ENCODE measurements at places on chromosomes 4 and X.
A peak's percentile ranks its signal among the peaks of the same experiment; 100 is the strongest.

- peak; percentile 5 for DNase-seq
Observed at GRCh38 chr4:86910369-86910768, 18.1 kb upstream of the C4orf36 start.

- DNase-seq, result no peak
Observed at GRCh38 chr4:6893449-6894085, 16.1 kb upstream of the TBC1D14 start.

- no peak for DNase-seq
Observed at GRCh38 chr4:149370002-149370401, 445.6 kb downstream of the IQCM start.

DNA sequence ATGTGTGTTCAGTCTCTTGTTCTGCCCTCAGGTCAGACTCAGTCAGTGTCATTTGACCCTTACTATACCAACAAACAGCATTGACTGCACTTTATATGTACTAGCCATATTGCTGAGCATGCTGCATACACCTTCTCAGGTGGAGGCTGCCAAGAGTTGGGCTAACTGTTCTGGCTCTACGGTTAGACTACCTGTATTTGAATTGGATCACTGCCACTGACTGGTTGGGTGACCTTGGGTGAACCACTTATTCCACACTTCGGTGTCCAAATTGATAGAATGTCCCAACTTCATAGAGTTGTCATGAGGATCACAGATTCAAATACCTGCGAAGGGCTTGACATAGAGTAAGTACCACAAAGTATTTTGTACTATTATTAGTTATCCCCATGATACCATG, 91.2 kb upstream of the GPR50 start:
- DNase-seq, result no peak

- DNase-seq, result peak; percentile 80
Observed at GRCh38 chr4:67779631-67780030, 25.4 kb upstream of the GNRHR start.

DNA sequence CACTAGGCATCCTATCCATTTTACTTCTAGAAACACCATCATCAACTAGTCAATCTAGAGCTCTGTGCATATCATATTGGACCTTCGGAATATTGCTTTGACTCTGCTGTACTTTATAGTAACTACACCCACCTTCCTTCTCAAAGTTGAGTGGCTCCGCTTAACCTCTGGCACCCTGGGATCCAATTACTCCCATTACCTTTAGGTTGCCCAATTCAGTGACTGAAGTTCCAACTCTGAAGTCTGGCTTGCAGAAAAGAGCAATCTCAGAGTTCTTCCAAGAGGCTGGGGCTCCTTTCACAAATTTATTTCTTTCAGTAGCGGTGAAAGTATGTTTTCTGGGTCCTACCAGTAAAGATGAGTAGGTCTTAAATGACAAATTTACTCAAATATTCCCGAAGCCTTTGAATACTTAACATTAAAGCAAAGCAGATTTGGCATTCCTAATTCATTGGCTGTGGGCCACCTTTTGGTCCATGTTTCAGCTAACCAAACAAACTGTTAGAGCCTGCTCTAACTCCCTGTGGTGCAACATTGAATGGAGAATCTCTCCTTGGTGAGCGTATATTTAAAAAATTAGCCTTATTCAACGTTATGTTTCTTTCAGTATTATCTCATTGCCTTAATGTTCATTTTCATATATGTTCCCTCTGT, 1215.8 kb downstream of the RAPGEF2 start:
- DNase-seq, result peak; percentile 78

DNA sequence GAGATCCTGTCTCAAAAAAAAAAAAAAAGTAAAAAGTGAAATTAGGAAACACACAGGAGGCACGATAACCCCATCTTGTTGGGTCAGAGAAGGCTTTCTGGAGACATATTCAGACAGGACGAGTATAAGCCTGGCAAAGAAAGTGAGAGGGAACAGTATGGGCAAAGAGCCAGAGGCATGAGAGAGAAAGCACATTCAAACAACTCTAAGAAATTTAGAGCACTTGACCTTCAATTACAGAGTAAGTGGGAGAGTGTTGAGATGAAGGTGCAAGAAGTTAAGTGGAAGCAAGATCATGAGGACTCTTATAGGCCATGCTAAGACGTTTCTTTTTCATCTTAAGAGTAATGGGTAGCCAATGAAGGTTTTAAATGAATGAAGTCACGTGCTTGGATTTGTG, 70.4 kb downstream of the ELOVL6 start:
- DNase-seq, result no peak

GRCh38 chrX:110056419-110056818, 53.5 kb downstream of the TMEM164 start:
- peak; percentile 72 for DNase-seq

- no peak for DNase-seq
Observed at GRCh38 chr4:4981827-4982226, 37.4 kb downstream of the CYTL1 start.

GRCh38 chr4:165204462-165204830, 2.9 kb upstream of the KLHL2 start:
- DNase-seq, result peak; percentile 16

- DNase-seq, result no peak
Observed at GRCh38 chr4:107804956-107805355, 19.8 kb upstream of the SGMS2 start.

GRCh38 chrX:487836-488235, 101.1 kb upstream of the PPP2R3B start:
- DNase-seq, result no peak

DNA sequence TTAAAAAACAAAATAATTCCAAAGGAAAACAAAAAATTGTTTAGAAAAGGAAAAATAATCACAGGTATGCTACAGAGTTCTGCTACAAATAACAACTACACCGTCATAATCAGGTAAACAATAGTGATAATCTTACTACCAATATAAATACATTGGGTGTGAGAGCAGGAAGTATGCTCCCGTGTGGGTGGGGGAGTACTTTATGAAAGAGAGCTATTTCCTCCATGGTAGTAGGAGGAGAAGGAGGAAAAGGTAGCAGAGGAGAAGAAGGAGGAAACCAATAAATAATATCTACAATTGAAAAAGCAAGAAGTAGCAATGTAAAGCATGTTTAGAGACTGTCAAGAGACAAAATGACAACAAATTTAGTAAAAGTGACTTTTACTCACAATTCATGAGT, 35.1 kb downstream of the TEC start:
- no peak for DNase-seq

- DNase-seq, result no peak
Observed at GRCh38 chrX:1686642-1687041, 71.8 kb downstream of the ASMT start.

DNA sequence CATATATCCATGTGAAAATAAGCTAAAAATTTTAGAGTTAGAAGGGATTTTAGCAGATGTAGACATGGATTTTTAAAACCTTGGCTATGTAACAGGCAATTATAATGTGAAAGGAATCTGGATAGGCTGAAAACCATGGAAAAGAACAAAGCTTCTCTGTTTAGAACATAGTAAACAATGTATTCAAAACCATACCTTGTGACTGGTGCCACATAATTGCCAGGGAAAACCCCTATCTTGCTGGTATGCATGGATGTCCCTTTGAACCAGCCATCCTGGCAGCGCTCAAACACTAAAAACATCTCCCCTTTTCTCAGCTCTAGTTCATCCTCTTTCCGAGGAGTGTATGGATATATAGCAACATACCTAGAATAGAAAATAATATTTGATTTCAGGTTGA, 110.6 kb upstream of the CBR4 start:
- no peak for DNase-seq

- no peak for DNase-seq
Observed at GRCh38 chrX:323721-324628, 5.4 kb upstream of the GTPBP6 start.

- no peak for DNase-seq
Observed at GRCh38 chr4:2932321-2932950, 30.8 kb downstream of the NOP14 start.

DNA sequence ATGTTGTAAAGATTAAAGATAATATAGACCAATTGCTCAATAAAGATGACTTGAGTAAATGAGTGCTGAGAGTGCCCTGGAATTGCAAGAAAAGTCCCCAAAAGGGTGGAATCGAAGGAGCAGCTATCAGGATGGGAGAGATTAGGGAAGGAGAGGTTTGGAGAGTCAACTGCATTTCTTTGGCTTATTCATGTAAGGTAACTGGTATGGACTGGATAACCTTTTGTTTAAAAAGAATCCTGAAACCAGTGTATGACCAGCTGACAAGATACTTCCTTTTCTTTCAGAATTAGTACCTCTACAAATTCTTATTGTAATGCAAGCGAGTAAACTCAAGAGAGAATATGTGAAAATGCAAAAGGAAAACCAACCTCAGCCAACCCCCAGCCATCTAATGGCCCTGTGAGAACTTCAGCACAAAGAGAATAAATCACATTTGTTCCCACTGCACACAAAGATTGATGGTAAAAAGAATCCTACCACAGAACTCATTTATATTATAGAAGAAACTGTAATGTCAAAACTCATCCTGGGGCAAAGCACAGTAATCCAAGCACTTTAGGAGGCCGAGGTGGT, 24.5 kb upstream of the SPP1 start:
- no peak for DNase-seq

DNA sequence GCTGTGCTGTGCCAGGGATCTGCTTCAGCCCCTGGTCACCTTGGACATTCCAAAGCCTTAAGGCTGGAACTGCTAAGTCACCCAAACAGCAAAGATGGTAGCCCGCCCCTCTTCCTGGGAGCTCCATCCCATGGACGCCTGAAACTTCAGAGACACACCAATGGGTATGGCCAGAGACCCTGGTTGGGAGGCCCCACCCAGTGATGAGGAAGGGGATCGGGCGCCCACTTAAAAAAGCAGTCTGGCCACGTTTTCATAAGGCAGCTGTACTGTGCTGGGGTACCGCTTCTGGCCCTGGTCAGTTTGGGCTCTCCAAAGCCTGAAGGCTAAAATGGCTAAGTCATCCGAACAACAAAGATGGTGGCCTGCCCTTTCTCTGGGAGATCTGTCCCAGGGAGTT, 9.4 kb upstream of the TMSB15C start:
- no peak for DNase-seq

DNA sequence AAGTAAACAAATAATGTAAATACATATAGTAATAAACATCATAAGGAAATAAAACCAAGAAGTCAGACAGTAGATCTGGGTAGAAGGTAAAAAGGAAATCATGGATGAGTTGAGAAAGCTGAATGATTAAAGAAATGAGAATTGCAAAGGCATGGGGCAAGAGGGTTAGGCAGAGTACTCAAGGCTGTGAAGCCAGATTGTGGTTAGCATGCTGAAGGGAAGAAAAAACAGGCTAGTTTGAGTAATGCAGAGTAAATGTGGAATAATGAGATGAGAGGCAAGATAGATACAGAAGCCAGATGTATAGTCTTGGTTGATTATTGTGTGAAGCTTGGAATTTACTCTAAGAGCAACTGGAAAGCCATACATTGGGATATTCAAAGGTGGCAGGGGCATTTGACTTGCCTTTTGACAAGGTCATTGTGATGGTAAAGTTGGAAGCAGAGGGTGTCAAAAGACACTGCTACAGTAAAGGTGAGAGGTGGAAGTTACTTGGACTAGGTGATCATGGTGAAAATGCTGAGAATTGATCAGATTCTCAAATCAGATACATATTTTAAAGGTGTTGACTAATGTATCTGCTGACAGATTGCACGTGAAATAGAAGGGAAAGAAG, 307.0 kb downstream of the FSTL5 start:
- no peak for DNase-seq

GRCh38 chrX:86322913-86323312, 174.7 kb downstream of the DACH2 start:
- peak; percentile 5 for DNase-seq

GRCh38 chrX:132467026-132467425, 21.8 kb downstream of the MBNL3 start:
- no peak for DNase-seq

GRCh38 chr4:182271731-182272130, 28.5 kb downstream of the TENM3 start:
- no peak for DNase-seq

GRCh38 chrX:42119076-42119475, 195.7 kb upstream of the CASK start:
- peak; percentile 72 for DNase-seq

DNA sequence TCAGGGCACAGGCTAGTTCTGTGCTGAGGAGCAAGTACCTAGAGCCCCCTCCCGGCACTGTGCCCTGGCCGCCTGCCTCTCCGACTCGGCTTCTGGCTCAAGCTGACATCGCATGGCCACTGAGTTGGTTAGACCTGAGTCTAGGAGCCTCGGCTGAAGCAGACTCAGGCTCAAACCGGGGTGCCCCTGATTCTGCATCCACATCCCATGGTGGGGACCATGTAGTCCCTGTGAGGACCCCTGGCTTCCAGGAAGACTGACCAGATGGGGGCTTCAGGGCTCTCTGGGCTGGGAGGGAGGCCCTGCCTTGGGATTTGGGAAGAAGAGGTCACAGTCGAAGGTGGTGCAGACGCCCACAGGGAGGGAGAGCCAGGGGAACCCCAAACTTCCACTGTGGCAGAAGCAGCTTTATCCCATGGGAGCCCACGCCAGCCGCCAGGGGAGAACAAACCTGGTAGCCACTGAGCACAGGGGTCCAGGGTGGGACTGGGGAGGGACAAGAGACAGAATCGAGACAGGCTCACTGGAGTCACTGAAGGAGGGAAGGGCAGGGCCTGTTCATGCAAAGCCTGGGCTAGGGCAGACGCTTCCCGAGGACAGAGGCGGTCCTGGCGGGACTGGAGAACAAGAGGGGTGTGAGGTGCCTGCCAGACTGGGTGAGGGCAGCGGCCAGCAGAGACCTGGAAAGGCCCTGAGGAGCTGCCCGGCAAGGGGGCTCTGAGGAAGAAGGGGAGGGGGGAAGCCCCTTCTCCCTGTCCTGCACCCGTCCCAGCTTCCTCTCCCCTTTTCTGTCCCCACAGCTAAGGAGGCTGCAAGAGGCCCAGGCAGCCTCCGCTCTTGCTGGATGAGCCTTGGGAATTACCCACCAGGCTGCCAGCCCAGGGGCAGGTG, 1.1 kb downstream of the PDE6B start:
- no peak for DNase-seq

DNA sequence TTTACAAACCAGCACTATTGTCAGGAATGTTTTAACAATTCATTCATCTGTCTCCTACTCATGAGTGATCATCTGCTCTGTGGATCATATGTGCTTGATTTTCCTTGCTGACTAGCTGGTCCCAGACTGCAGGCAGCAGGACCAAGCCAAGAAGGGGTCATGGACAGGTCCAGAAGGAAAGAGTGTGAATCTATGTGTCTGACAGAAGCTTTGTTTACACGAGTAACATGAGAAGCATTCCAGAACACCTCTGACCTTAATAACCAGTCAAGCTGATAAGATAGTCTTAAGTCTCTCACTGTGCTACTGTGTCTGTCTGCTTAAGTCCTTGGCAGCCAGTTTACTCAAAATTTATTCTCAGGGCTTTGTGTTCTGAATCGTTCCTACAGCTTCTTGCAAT, 39.0 kb downstream of the GUCY1A1 start:
- DNase-seq, result no peak

- DNase-seq, result no peak
Observed at GRCh38 chr4:90624781-90625180, 497.6 kb downstream of the CCSER1 start.

- no peak for DNase-seq
Observed at GRCh38 chrX:69562904-69563578, 52.9 kb upstream of the EDA start.

DNA sequence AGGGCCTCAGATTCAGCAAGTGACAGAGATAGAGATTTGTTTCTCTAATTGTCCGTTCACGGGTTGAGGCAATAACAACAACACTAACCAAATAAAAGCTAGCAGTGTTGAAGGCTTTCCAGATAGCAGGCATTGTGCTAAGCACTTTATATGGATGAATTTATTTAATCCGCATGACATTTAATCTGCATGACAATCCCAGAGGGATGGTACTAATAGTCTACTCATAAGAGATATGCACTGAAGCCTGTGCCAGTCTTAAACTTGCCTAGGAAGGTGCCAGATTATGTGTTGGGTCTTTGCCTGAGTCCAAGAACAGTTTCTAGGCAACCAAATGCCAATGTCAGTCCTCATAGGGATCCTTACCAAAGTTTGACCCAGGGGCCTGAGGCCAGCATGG, 37.7 kb upstream of the FAT1 start:
- DNase-seq, result no peak

Measured in NCI-H69 (cell line).